ENCODE measurements at places on chromosomes 2 and 18.

DNA sequence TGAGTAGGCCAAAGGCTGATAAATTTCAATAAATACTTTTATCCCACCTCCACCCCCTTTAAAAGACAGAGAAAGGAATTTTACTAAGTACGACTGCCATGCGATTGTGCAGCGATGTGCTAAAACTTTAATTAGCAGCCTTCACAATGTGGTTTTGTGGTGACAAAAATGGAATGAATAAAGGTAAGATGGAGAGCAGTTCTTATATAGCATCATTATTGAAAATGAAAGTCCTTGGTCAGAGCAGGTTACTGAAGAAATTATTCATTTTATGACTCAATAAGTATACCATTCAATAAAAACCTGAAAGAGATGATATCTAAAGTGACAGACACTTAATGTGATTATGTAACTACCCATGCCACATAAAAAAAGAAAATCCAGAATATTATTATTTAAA lies 33.2 kb upstream of the MTIF2 start:
- DNase-seq, result no peak

GRCh38 chr2:132617989-132618388 lies 52.0 kb downstream of the LYPD1 start:
- DNase-seq, result no peak

DNA sequence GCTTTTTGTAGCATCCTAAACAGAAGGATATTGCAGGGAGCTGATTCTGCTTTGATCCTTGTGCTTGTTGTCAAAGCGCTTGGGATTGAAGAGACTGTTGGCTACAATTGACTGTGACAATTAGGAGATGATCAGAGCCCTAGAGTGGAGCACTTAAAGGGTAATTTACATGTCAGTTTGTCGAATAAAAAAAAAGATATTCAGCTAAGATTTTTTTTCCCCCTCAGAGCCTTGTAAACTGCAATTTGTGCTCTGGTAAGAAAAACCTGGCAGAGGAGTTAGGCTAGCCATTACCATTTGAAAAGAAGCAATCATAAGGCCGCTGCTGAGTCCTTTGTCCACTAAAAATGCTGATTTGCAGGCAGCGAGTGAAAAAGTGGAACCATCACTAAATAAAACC lies 47.8 kb upstream of the ZEB2 start:
- no peak for DNase-seq

DNA sequence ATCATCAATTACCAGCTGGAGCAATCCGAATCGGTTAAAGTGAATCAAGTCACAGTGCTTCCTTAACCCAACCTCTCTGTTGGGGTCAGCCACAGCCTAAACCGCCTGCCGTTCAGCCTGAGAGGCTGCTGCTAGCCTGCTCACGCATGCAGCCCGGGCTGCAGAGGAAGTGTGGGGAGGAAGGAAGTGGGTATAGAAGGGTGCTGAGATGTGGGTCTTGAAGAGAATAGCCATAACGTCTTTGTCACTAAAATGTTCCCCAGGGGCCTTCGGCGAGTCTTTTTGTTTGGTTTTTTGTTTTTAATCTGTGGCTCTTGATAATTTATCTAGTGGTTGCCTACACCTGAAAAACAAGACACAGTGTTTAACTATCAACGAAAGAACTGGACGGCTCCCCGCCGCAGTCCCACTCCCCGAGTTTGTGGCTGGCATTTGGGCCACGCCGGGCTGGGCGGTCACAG lies 496 bp upstream of the ITGA4 start:
- peak; percentile 60 for DNase-seq

DNA sequence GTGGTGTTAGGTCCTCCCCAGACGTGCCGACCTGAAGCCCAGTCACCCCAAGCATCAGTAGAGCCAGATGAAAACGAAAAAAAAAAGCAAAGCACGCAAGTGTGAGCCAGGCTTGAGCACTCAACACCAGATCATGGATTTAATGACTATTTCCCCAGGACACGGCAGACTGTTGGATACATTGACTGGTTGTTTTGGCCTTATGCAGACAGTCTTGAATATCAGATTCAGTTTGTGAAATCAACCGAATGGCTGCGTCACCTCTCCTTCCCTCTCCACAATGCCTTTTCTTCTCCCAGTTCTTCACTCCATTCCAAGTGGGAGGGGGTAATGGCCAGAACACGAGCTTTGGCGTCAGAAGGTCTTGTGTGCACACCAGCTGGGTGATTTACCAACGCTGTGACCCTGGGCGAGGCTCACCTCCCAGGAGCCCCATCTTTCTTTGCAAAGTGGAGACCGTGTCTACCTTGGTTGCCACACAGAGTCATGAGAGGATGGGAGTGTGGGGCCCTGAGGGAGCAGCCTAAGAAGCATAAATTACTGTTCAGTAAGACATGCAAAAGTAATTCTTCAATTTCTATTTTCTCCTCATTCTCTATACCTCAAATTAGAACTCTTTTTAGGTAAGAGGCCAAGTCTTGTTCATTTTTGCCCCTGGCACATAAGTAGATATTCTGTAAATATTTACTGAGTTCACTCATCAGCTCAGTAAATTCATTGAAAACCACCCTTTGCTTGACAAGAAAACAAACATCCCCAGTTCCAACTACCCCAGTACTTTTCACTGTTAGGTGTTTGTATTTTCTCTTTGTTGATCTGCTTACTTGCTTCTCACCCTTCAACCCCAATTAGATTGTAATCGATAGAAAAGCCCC lies 181.1 kb upstream of the COPS8 start:
- no peak for DNase-seq

DNA sequence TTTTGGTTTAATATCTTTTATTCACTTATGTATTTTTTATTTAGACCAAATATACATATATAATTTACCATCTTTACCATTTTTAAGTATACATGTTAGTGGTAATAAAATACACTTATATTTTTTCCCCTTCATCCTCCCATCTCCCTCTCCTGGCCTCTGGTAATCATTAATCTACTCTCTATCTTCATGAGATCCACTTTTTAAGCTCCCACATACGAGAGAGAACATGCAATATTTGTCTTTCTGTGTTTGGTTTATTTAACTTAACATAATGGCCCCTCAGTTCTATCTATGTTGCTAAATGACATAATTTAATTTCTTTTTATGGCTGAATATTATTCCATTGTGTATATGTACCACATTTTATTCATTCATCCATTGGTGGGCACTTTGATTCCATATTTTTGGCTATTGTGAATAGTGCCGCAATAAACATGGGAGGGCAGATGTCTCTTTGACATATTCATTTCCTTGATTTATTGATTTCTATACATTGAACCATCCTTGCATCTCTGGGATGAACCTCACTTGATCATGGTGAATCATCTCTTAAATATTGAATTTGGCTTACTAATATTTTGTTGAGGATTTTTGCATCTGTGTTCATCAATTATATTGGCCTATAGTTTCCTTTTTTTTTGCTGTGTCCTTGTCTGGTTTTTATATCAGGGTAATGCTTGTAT lies 41.5 kb upstream of the MEP1B start:
- DNase-seq, result no peak

- DNase-seq, result no peak
Measured at GRCh38 chr2:36406296-36406695, 50.7 kb downstream of the CRIM1 start.

DNA sequence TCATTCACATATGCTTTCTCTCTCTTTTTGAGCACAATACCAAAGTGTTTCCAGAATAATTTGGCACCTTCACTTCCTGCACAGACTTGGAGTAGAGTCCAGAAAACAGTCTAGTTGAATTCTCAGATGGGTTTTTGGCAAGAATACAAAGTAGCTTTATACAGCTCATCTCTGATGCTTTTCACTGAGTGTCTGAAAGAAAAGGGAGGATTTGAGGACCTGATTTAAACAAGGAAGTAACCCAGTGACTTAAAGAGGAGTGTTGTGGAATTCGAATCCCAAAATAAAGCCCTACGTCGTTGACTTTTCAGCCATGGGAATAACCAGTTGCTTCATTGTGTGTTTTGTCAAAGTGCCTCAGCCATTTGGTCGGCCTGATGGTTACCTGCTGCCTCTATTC lies 31.8 kb downstream of the METAP1D start:
- no peak for DNase-seq

- no peak for DNase-seq
Measured at GRCh38 chr2:221569871-221570270, 2.2 kb downstream of the EPHA4 start.

GRCh38 chr2:223056701-223057418 lies 4.9 kb downstream of the KCNE4 start:
- DNase-seq, result no peak

- DNase-seq, result no peak
Measured at GRCh38 chr2:105112345-105112744, 74.5 kb downstream of the MRPS9 start.

DNA sequence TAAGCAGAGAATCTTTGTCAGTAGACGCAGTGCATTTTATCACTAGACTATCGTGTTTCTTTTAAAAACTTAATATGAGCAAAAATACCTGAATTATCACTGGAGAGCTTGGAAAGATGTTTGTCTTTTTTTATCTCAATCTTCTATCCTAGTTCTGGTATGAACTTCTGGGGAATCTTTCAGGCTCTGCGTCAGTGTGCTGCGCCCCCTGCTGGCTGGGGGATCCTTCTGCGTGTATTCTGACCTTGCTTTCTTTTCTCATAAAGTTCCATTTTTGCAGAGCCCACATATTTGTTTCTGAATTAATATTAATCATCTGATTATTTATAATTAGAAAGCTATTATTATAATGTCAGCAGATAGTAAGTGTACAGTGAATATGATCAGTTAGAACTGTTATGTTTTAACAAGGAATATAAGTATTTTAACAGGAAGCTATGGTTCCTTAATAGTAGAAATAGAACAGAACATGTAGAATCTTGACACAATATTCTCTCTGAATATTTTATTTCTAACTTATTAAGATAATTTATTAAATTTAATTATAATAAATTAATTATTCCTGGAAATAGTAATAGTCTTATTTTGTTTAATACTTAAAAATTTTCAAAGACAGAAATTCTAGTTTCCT lies 945.0 kb upstream of the CRIM1 start:
- DNase-seq, result no peak

- no peak for DNase-seq
Measured at GRCh38 chr2:116717832-116718231, 1096.7 kb upstream of the DDX18 start.

DNA sequence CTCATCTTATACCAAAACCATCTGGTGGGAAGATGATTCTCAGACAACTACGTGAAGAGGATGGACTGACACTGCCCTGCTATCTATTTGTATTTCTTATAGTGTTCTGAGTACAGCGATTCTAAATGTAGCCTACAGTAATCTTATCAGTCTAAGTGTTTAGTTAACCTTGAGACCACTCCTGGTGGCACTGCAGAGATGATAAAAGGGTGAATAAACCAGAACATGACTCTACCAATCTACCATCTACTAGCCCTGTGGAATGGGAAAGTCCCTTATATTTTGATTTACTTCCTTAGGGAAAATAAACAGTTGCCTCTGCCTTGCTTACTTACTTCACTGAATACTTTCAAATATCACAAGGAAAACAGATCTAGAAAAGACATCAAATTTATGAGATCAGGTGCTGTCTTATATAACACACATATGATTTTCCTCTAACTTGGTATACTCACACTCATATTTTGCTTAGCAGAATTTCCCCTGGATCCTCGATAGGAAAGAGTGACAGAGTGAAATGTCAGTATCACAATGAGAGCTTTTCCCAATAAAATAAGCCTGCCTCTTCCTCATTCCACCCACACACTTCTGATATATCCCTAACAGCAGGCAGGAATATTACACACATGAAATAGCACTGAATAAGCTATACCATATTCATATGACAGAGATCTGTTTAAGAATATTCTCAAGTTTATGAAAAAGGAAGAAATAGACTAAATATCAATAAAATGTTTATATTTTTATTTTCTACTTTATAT lies 58.6 kb upstream of the MTIF2 start:
- DNase-seq, result no peak

GRCh38 chr2:9666306-9666705 lies 35.5 kb upstream of the YWHAQ start:
- DNase-seq, result no peak

- DNase-seq, result no peak
Measured at GRCh38 chr18:36890598-36890997, 61.7 kb downstream of the KIAA1328 start.

GRCh38 chr18:10544093-10544748 lies 18.4 kb downstream of the NAPG start:
- no peak for DNase-seq

Measured in activated naive CD4-positive, alpha-beta T cell (primary cell).